ENCODE measurements at places on chromosomes 11 and 22.

- DNase-seq = no peak
These were observed 81.9 kb upstream of the TEAD1 start for GRCh38 chr11:12592283-12592682.

- DNase-seq = no peak
These were observed 128.2 kb downstream of the BRD1 start for GRCh38 chr22:49699476-49699875.

- no peak for DNase-seq
These were observed 219.1 kb downstream of the TMEM135 start for GRCh38 chr11:87256694-87257340.

GRCh38 chr11:86914865-86915519 lies 40.2 kb downstream of the FZD4 start:
- no peak for DNase-seq

DNA sequence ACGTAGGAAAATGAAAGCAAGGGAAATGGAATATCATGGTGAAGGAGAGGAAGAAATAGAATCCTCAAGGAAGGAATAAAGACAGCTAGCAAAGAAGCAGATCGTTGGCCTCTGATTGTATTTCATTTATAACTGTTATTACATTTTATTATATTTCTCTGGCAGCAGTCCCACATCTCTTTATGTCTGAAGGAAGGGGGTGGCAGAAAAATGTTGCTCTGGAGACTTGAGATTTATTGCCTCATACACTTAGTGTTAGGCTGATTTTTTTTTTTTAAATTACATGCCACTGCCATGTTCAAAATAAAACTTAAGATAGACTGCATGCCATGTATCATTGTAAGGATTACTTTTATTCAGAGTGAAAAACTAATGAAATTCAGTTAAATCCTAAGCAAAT lies 971.7 kb upstream of the CHORDC1 start:
- no peak for DNase-seq

- no peak for DNase-seq
These were observed 50.5 kb upstream of the WNT7B start for GRCh38 chr22:46027211-46028105.

DNA sequence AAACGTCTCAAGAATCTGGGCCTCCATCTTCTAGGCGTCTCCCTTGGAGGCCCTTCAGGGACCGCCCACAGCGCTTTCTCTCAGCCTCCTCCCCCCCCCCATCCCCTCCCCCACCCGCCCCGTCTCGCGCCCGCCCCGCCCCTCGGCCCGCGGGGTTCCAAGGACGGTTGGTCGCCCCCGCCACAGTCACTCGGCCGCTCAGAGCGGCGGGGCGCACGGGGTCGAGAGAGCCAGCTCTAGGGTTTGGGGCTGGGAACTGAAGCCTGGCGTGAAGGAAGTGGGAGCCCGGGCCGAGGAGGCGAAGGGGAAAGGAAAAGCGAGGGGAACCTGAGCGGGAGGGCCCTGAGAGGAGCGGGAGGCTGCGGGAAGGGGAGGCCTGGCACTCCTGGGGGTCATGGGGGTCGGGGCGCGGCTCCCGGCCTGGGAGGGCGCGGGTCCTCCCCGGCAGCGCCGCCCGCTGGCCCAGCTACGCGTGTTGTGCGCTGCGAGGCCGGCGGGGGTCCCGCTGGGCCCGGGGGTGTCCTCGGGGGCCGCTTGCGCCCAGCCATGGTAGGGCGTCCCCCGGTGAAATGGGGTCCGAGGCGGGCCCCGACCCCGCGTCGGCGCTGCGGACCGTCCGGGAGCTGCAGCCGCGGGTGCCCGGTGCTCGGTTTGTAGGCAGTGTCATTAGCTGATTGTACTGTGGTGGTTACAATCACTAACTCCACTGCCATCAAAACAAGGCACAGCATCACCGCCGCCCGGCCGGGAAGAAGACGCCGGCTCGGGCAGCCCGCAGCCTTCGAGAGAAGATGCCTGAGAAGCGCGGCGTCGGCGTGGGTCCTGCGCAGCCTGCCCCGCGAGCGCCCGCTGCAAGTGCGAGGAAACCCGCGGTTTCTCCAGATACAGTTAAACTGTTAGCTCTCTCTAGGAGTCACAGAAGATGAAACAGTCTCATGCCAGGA lies at the start of gene BTG4:
TSS of gene BTG4 (minus strand) at position 91 of the 944 bp plus-strand sequence. CDS start 13,610 bp downstream, outside the sequence.
- DNase-seq = peak; percentile 14

DNA sequence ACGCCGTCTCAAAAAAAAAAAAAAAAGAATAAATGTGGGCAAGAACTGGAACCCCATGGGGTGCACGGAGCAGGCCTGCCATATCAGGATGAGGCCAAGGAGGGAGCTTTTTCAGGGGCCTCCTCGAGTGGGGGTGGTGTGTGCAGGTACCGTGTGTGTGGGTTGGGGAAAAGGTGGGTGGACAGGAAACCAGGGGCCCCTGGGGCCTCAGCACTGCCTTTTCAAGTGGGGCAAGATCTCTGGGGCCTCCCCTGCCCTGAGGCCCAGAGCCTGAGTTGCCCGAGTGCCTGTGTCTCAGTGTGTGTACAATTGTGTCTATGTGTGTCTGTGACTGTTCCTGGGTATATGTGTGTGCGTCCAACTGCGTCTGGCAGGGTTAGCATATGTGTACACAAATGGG lies 23.8 kb downstream of the TEF start:
- no peak for DNase-seq

DNA sequence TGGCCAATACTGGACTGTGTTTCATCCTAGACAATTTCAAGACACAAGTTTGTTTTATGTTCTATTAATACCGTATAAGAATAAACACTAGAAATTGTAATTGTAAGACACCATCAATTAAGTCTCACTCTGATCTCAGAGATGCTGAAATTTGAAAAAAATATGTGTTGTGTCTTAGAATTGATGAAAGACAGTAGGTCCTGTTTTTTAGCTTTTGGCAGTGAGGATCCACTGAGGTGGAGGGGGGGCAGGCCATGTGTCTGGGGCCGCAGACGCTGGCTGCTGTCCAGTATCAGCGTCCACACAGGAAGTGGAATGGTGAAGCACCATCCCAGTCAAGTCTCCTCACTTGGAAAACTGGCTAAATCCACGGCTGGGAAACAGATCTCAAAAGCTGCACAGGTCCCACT lies 22.5 kb upstream of the ALG8 start:
- peak; percentile 38 for DNase-seq

- DNase-seq = peak; percentile 14
These were observed 6.1 kb downstream of the MRGPRE start for GRCh38 chr11:3225826-3226750.

GRCh38 chr11:44814881-44815592 lies 88.3 kb downstream of the TSPAN18 start:
- peak; percentile 56 for DNase-seq

DNA sequence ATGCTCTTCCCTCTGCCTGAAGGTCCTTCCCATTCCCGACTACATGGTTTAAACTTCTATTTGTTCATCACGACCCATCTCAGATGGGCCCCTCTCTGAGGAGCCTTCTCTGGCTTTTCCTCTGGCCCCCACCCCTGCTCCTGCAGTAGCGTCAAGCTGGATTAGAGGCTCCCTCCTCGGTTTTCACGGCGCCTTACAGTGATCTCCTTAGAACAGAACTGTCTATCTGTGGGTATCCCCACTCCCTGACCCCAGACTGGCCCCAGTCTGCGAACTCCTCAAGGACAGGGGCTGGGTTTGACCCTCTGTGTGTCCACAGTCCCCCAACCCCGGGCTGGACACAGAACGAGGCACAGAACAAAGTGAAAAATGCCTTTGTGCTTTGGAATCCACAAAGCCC lies 2.8 kb downstream of the PLEKHB1 start:
- no peak for DNase-seq

DNA sequence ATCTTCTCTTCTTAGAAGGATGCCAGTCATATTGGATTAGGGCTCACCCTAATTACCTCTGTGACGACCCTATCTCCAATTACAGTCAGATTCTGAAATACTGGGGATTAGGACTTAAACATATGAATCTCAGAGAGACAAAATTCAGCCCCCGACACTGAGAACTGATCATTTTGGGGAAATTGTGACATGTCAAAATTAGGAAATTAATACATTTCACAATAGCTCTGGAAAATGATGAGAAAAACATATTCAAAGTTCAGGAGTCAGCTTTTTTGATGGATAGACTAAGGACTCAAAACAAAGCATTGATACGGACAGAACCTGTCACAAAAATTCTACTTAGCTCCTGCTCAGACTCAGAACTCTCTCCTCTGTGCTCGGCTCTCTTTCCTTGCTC lies 40.8 kb downstream of the COMMD9 start:
- DNase-seq = no peak

GRCh38 chr11:103903621-103904323 lies 132.7 kb upstream of the DDI1 start:
- no peak for DNase-seq

DNA sequence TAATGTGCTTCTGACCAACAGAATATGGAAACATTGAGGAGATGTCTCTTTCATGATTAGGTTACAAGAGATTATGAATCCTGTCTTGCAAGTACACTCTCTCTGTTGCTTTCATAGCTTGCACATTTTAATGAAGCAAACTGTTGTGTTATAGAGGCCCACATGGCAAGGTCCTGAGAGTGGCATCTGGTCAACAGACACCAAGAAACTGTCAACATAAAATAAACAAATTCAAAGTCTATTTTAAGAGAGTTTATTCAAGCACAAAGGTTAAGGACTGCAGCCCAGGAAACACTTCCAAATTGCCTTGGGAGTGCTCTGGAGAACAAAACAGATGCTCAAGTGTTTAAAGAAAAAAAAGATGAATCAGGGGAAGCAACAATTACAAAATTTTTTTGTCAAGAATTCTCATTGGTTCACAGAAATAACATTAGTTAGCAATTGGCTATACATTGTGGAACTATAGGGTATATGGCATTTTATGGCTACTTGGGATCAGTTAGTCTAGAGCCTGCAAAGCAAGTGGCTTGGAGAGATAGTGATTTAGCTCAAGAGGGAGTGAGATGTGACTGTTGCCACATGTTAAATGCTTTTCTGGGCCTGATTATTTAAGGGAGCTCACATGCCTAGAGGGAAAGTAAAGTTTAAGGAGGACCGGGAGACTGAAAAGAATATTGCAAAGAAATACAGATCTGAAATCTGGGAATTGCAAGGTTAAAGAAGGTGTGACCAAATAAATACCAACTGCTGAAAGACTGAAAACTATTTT lies 54.6 kb downstream of the CTSC start:
- no peak for DNase-seq

DNA sequence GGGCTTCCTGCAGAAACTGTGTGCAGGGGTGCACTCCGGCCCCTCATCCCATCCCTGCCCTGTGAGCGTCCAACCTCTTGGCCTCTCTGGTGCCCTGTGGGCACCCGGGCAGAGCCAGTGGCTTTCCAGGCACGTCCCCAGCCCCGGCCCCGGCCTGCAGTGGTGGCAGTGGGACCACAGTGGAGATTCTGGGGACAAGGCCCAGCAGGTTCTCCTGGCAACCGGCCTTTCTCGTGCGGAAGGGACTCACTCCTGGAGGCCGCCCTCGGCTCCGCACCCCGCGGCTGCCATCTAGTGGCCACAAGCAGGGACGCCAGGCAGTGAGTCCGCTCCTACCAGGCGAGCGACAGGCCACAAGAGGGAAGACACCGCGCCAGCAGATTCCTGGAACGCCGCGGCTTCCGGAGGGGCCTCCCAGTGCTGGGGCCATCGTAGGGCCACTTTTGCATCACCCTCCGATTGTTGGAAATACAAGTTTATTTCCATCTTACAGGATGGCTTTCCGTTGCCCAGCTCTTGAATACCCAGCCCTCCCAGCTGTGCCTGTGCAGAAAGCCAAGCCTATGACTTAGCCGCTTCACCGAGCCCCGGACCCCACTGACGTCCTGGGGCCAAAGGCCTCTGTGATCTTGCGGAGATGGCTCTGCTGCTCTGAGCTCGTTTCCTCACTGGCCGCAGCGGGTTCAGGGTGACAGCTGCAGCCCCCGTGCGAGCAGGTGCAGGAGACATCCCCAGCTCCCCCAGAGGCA lies 357.3 kb downstream of the CTTN start:
- peak; percentile 45 for DNase-seq

GRCh38 chr11:119910650-119911049 lies 181.7 kb upstream of the NECTIN1 start:
- no peak for DNase-seq

- peak; percentile 64 for DNase-seq
These were observed 85.9 kb downstream of the SBF2 start for GRCh38 chr11:10208131-10208575.

- DNase-seq = no peak
These were observed 12.2 kb downstream of the SLC35C1 start for GRCh38 chr11:45817191-45817590.

DNA sequence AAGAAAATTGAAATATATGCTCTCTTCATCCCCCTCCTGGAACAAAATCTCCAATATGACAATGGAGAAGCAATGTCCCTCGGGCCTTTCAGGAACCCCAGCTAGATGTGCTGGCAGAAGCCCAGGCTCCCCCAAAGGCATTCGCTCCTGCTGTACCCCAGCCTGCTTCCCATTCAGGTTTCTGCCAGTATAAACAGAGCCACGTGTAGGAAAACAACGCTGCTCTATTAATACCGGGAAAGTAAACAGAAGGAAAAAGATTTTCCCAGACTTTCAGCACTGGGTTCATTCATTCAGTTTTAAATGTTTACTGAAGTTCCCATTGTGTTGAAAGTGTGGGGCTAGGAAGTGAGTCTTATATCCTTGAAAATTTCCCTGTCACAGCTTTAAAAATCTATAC lies 147.1 kb downstream of the CADM1 start:
- no peak for DNase-seq

Data from fibroblast of mammary gland (primary cell).